ENCODE measurements at places on chromosomes 6 and 20.

DNA sequence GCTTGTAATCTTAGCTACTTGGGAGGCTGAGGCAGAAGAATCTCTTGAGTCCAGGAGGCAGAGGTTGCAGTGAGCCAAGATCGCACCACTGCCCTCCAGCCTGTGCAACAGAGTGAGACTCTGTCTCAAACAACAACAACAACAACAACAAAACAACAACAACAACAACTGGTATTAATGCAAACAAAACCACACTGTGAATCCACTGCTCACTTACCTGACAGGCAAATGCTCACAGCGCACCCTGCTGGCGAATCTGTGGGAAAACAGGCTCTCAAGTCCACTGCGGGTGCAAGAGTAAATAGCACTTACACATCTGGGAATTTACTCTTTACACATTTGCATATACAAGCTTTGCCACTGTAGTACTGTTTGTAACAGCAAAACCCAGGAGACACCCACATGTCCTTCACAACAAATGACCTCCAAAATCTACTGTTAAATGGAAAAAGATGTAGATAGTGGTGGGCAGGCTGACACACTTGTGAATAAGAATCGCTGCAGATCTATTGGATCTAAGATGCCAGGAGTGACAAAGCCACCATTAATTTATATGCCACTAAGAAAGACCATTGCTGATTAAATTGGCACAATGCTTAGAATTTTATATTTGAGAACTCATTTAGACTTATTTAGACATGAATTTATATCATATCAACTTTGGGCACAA lies 29.3 kb downstream of the NSFL1C start:
- no peak for DNase-seq

DNA sequence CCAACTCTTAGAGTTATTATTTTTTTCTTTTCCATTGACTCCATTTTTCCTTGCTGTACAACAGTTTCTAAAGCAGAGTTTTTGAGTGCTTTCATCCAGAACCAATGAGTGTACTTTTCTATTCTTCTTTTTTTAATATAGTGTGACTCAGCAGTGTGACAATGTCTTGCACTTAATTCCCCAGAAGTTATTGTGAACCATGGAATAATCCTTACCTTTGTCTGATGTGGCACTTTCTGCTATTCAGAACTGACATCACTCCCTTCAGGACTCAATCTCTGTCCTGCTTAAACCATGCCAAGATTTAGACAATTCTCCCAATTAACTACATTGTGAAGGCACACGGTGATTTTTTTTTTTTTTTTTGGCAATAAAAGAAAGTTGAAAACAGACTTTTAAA lies 41.5 kb downstream of the GRIK2 start:
- DNase-seq = no peak

- DNase-seq = no peak
Measured at GRCh38 chr6:72589096-72589495, 32.8 kb upstream of the KCNQ5 start.

- no peak for DNase-seq
Measured at GRCh38 chr6:52846002-52846401, 5.4 kb upstream of the GSTA5 start.

DNA sequence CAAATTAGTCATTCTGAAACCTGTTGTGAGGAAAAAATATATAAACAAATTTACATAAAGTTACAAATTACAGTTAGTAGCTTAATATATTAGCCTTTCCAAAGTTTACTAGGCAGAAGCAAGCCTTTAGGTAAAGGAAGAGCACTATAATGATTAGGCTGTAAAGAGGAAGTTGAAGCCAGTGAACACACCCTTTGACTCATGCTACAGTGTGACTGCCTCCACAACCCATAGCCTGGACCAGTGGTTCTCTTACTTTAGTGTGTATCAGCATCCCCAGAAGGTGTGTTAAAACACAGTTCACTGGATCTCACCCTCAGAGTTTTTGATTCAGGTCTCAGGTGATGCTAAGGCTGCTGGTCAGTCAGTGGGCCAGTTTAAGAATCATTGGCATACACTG lies 91.4 kb upstream of the DEFB112 start:
- no peak for DNase-seq

GRCh38 chr6:13397359-13398068 lies 69.2 kb upstream of the TBC1D7 start:
- DNase-seq = peak; percentile 81

DNA sequence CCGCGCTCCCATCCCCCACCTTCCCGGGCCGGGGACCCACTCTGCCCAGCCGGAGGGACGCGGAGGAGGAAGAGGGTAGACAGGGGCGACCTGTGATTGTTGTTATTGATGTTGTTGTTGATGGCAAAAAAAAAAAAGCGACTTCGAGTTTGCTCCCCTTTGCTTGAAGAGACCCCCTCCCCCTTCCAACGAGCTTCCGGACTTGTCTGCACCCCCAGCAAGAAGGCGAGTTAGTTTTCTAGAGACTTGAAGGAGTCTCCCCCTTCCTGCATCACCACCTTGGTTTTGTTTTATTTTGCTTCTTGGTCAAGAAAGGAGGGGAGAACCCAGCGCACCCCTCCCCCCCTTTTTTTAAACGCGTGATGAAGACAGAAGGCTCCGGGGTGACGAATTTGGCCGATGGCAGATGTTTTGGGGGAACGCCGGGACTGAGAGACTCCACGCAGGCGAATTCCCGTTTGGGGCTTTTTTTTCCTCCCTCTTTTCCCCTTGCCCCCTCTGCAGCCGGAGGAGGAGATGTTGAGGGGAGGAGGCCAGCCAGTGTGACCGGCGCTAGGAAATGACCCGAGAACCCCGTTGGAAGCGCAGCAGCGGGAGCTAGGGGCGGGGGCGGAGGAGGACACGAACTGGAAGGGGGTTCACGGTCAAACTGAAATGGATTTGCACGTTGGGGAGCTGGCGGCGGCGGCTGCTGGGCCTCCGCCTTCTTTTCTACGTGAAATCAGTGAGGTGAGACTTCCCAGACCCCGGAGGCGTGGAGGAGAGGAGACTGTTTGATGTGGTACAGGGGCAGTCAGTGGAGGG lies 2.8 kb downstream of the SOX4 start:
- no peak for DNase-seq

DNA sequence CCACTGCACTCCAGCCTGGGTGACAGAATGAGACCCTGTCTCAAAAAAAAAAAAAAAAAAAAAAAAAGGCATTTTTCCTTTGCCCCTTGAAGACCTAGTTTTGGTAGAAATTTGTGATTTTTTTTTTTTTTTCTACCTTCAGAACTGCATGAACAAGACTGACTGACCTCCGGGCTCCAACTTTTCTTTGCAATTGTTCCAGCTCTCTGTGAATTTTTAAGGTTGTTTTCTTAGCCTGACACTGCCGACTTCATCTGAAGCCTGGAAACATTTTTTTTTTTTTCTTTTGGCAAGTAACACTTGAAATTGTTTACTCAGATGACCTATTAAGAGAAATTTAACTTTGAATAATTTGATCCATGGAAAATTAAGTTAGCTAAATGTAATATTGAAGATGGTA lies 73.0 kb downstream of the SLC24A3 start:
- no peak for DNase-seq

DNA sequence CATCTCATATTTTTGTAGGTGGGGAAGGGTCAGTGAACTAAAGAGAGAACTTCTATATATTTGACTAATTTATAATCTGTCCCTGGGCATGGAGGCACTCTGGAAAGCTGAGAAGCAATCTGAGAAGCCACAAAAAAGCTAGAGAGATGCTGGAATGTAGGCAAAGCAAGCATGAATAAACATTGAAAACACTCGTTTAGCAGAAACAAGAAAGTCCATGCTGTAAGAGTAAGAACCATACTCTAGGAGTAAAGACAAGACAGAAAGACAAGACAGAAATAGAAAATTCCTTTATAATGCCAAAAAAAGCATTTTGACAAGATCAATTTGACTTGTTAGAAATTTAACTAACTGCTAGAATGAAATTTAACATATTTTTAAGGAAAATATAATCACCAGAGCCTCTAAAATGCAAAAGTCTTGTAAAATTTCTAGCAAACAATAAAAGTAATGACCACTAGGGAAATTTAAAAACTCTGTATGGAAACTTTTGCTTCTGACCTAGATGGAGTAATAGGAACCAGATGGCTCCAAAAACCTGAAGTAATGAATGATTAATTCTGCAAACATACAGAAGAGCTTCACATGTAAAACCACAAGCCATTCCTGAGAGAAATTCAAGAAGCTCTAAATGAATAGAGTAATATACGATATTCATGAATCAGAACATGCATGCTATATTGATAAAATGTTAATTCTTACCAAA lies 625.7 kb upstream of the PTCHD4 start:
- no peak for DNase-seq

DNA sequence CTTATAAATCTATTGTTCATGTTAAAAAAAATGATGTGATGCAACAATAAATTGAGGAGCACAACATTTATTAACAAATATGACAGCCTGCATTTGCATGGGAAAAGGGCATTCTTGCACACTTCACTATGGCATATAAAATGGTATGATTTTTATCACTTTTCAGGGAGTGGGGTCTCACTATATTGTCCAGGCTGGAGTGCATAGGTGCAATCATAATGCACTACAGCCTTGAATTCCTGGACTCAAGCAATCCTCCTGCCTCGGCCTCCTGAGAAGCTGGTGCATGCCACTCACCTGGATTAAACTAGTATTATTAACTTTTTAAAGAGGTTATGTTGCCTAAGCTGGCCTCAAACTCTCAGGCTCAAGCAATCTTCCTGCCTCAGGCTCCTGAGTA lies 11.4 kb downstream of the NUP43 start:
- no peak for DNase-seq

GRCh38 chr6:151914484-151914883 lies 107.0 kb downstream of the ESR1 start:
- DNase-seq = no peak

DNA sequence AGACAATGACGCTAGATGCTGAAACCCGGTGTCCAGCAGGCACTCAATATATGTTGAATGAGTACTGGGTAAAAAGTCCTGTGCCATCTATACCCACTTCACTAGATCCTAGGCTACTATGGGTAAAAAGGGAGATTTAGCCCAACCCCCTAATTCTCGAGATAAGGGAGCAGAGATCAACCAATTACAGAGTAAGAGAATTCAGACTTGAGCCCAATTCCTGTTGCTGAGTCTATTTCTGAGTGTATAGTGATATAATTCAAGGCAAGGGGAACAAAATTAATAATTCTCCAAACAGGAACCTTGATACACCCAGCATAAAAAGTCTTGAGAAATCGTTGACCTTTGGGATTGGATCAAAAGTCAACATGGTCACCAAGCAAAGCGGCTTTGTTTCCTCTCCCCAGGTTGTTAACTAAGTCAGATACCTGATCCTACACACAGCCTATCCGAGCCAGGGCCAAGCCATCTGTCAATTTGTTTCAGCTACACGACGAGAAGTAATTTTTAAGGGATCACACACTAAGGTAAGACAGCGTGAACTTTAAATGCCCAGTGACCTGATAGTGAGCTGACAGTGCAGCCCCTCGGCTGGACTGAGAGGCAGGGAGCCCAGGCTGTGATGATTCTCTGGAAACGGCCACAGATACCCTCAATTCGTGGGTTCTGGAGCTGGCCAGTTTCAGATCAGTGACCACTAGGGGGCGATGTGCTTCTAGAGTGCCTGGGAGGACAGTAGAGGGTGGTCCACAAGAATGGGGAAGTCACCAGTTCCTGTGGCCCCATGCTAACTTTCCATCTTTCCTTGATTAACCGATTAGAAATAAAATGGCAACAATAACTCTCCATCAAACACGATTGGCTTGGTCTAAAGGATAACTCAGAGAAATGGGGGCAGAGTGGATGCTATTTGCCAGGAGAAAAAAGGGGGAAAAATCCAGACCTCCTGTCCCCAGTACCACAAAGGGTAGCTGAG lies 46.2 kb downstream of the SLC22A23 start:
- DNase-seq = peak; percentile 47

DNA sequence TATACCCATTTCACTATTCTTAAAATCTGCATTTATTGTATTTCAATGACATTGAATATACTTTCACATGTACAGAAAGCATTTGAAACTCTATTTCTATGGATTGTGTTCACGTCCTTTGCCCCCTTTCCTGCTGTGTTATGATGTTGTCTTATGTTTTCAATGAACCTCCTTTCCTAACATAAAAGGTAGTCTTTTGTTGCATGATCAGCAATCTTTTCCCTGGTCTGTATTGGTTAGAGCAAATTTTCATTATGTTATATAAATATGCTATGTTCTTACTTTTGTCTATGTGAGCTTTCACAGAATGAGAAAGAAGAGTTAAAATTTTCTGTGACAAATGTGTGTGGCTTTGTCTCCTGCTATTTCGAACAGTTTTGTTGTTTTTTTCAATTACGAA lies 73.1 kb downstream of the KIF16B start:
- no peak for DNase-seq

GRCh38 chr6:43223175-43223574 lies 6.1 kb downstream of the DNPH1 start:
- no peak for DNase-seq

GRCh38 chr6:106823732-106824351 lies 150.7 kb downstream of the CD24 start:
- DNase-seq = no peak

DNA sequence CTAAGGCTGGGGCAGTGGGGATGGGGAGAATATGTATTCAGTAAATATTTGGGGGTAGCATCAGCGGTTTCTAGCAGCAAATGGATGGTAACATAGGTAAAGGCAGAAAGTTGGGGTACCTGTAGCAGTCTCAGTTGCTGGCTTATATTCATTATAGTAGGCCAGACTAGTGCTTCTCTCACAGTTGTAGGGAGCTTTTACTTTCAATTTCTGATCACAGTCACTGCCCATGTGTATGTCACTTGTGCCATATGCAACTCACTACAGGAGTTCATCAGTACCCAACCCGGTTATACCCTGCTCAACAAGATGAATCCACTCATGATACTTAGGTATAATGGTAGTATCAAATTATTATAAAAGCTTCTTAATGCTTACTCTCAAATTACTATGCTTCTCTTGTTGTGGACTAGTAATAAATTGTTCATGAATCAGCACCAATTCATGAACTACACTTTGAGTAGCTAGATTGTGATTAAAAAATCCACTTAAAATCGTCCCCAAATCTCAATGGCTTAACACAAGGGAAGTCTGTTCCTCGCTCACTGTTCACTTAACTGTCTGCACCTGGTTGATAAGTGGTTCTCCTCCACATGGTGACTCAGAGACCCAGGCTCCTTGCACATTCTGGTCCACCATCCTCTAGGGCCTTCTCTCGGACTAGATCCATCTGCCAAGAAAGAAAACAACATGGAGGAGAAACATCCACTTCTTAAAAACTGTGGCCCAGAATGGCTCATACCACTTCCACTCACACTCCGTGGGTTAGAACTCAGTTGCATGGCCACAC lies 31.3 kb upstream of the MYLIP start:
- DNase-seq = no peak

DNA sequence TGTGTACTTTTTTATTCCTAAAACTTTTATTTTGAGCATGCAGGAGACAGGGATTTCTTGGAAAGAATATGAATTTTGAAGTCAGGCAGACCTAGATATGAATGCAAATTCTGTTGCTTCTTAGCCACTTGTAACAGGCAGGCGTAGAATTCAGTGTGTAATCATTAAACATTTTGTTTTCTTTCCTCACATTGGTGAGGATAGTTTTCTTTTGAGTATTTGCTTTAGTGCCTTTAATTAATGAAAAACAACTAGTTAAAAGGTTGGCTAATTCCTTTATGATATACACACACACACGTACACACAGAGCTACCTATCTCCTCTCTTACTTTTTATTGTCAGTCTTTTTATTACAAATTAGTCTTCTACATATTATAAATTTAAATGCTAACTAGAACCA lies 342.3 kb downstream of the CDKAL1 start:
- no peak for DNase-seq
